ENCODE measurements at places on chromosomes 2 and 18.

GRCh38 chr2:60641811-60642788 is 88.6 kb upstream of the BCL11A start:
- no peak for DNase-seq

DNA sequence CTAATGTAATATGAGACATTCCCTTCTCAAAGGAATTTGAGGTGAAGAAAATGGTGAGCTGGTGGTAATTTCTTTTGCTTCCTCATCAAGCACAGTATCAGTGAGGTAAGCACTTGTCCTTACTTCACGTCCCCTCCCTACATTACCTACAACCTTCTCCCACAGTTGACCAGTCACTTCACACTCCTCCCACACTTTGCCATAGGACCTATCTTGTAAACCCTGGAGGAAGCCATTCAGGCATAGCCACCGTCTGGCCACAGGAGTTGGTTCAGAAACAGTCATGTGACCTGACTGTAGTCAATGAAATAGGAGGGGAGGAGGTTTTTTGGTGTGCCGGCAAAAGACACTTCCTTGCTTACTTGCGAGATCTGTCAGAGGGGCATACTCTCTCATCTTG is 12.1 kb downstream of the ACOXL start:
- DNase-seq, result no peak

- DNase-seq, result no peak
These were observed 16.9 kb downstream of the QPCT start for GRCh38 chr2:37361216-37361815.

DNA sequence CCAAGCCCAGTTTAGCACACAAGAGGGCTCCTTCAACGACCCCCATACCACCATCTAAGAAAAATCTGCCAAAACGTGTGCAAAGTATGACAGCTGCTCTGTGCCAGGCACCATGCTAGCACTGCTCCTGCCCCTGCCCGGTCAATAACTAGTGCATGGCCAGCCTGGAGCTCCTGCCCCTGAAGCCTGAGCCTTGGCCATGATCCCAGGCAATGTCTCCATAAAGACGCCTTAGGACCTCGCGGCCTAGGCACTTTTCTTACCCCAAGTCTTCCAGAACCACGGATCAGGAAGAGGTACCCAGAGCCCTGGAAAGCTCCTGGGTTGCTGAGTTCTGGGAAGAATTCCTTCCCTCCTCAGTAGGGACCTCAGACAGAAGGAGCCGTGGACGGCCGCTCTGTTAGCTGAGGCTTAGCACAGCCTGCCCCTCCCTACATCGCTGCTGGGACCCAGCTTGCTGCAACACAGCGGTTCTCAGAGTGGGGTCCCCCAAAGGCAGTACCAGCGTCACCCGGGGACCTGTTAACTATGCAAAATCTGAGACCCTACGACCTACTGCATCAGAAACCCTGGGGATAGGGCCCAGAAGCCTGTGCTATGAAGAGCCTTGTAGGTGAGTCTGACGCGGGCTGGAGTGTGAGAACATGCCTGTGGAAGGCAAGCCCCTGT is 117.8 kb upstream of the TWIST2 start:
- no peak for DNase-seq

- DNase-seq, result no peak
These were observed 212.1 kb upstream of the POU3F3 start for GRCh38 chr2:104641786-104642185.

All from stimulated activated CD4-positive, alpha-beta T cell treated with anti-CD3 and anti-CD28 coated beads, Interleukin-1b, Interleukin-23, amount 100 ng/mL, for 4 hours (primary cell).